ENCODE measurements at places on chromosomes 4 and X.

DNA sequence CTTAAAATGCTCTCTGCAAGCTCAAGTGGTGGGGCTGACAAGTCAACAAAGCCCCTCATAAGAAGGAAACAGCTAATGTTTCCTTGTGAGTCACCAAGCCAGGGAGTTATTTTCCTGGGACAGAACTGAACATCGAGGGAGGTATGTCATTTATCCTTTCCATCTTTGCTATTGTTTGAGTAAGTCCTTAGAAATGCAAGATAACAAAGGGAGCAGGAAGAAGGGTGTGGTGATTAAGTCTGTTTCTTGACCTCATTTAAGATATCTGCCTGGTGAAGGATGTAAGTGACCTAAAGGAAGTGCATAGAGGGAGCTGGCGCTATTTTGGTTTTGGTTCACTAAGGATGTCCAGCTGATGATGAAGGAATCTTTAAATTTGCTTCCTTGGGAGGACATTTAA is 39.9 kb downstream of the ATG4A start:
- DNase-seq, result no peak

GRCh38 chrX:57906790-57907189 is 3.5 kb downstream of the ZXDA start:
- no peak for DNase-seq

- no peak for DNase-seq
Observed at GRCh38 chr4:88952081-88952480, 104.9 kb downstream of the FAM13A start.

DNA sequence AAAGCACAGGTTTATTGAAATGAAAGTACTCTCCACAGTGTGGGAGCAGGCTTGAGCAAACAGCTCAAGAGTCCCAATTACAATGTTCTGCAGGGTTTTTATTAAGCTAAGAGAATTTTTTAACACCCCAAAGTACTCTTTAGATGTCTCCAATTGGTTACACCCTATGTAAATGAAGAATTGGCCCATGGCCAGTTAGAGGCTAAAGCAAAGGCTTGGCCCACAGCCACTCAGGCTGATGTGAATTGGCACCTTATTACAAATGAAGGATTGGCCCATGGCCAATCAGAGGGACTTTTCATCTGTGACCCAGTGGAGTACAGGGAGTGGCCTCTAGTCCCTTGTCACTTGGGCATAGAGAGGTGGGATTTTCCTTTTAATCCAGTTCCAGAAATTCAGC is 30.1 kb upstream of the IQCM start:
- DNase-seq, result peak; percentile 77

DNA sequence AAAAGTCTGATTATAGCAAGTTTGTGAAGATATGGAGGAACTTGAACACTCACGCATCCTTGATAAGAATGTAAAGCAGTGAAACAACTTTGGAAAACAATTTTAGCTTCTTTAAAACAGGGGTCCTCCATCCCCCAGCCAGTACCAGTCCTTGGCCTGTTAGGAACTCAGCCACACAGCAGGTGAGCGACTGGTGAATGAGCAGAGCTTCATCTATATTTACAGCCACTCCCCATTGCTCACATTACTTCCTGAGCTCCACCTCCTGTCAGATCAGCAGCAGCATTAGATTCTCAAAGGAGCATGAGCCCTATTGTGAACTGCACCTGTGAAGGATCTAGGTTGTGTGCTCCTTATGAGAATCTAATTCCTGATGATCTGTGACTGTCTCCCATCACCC is 530.3 kb upstream of the PRKX start:
- DNase-seq, result no peak
